ENCODE measurements at places on chromosomes 2 and 18.

GRCh38 chr2:8394131-8394530 lies 287.7 kb upstream of the ID2 start:
- no peak for DNase-seq

- DNase-seq: no peak
Measured at GRCh38 chr2:215946586-215946985, 66.8 kb downstream of the MREG start.

GRCh38 chr2:81872006-81872405 lies 1567.5 kb upstream of the LRRTM1 start:
- DNase-seq: no peak

- DNase-seq: no peak
Measured at GRCh38 chr2:101984656-101985055, 7.1 kb upstream of the IL1R2 start.

DNA sequence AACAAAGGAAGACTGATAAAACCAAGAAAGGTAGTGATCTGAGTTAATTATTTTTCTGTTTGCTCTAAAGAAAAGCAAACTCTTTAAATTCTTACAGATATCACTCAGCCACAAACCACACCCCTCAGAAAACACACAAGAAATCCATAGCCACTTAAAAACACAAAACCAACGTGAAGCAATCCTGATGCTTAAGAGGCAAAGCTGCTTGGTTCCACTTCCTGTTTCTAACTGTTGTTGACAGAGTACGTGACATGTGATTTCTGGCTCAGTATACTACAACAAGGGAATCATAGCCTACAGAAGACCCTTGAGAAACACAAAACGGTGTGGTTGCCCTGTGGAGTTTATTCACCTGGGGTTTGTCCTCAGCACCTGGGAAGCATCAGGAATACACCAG lies 240.9 kb upstream of the APCDD1 start:
- DNase-seq: peak; percentile 48

GRCh38 chr2:239697399-239698164 lies 296.8 kb upstream of the HDAC4 start:
- DNase-seq: no peak

DNA sequence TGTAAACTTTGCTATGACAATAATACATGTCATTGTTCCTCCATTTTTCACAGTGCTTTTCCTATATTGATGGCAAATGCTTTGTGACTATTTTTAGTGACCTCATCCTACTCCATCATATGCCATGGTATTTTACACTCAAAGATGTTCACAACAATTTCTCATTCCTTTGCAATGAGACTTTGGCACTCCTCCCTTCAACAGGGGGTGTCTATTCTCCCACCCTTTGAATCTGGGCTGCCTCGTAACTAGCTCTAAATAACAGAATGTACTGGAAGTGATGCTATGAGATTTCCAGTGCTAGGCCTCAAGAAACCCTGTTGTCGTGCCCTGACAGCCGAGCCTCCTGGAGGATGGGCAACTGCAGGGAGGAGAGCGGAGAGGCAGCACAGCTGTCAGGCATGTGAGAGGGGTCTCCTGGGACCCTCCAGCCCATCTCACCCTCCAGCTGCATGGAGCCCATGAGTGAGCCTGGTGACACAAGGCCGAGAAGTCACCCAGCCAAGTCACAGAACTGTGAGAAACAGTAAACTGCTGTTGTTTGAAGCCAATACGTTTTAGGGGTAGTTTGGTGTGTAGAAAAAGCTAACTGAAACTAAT lies 103.1 kb upstream of the APCDD1 start:
- DNase-seq: no peak

GRCh38 chr2:142254031-142254430 lies 123.2 kb upstream of the LRP1B start:
- peak; percentile 24 for DNase-seq

DNA sequence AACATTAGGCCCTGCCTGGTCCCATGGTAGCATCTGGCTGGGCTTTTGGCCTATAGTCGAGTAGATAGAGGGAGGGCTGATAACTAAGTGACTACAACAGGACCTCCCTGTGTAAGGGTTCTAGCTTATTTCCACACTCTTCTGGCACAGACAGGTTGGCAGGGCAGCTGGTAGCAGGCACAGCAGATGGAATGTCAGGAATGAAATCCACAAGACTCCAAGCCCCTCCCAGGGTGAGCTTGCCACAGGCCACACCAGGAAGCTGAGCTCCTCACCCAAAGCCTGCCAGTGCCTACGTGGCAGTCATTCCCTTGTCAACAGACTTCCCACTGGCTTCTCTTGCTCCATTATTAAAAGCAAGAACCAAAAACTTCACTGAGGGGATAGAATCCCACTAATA lies 20.7 kb upstream of the C1QL2 start:
- no peak for DNase-seq

GRCh38 chr2:29075894-29076705 lies 1.8 kb upstream of the PCARE start:
- no peak for DNase-seq

DNA sequence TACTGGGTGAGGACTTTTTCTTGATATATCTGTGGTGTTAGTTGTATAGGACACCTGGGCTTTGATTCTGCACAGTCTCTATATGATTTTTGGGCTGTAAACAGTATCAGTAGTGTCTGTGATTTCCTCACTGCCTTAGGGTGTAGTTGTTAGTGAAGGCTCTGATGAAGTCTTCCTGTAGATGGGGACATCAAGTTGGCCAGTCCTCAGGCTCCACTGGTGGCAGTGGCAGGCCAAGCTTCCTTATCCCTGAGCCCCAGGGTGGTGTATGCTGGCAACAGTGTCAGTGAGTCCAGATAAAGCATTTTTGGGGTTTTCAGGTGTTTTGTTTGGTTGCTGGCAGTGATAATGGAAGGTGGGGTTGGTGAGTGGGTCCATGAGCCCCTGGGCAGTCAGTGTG lies 961.4 kb downstream of the DSC3 start:
- DNase-seq: no peak

- no peak for DNase-seq
Measured at GRCh38 chr2:236513956-236514355, 55.7 kb upstream of the ACKR3 start.

GRCh38 chr2:232951891-232952290 lies 61.2 kb downstream of the NGEF start:
- DNase-seq: no peak

GRCh38 chr2:7726989-7727388 lies 809.8 kb downstream of the RNF144A start:
- DNase-seq: no peak

DNA sequence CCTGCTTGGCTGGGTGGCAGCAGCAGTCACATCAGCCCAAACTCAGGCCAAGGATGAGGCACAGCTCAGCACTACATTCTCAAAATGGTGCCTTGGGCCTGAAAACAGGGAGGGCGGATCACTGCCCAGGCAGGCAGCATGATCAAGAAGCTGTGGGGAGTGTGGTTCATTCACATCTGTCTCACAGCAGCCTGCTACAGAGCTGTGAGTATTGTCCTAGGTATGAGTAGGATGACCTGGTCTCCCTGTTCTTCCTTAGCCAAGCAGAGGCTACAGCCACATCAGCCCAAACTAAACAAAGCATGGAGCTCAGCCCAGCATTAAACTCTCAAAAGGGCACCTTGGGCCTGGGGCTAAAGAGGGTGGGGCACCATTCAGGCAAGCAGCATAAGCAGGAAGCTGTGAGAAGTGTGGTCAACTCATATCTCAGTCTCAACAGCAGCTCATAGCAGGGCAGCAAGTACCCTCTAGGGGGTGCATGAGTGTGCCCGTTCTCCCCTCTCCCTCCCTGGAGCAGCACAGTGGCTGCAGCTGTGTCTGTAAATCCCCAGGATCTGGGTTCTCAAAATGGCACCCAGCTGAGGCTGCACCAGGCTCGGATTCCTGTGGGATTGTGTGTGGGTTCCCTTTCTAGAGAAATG lies 139.6 kb downstream of the TRABD2A start:
- DNase-seq: peak; percentile 29

DNA sequence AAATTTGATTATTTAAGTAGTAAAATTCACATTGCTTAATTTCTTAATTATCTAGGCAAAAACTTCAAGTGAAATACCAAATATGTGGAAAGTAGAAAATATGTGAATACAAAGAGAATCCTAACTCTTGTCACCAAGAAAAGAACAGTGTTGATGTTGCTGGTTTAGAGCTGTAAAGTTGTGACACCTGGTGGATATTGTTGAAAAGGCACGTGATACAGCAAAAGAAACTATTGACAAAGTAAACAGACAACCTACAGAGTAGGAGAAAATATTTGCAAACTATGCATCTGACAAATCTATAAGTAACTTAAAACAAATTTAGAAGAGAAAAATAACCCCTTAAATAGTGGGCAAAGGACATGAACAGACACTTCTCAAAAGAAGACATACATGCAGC lies 25.6 kb upstream of the ZC3H15 start:
- peak; percentile 51 for DNase-seq

- DNase-seq: peak; percentile 38
Measured at GRCh38 chr2:23118894-23119293, 266.1 kb upstream of the KLHL29 start.

DNA sequence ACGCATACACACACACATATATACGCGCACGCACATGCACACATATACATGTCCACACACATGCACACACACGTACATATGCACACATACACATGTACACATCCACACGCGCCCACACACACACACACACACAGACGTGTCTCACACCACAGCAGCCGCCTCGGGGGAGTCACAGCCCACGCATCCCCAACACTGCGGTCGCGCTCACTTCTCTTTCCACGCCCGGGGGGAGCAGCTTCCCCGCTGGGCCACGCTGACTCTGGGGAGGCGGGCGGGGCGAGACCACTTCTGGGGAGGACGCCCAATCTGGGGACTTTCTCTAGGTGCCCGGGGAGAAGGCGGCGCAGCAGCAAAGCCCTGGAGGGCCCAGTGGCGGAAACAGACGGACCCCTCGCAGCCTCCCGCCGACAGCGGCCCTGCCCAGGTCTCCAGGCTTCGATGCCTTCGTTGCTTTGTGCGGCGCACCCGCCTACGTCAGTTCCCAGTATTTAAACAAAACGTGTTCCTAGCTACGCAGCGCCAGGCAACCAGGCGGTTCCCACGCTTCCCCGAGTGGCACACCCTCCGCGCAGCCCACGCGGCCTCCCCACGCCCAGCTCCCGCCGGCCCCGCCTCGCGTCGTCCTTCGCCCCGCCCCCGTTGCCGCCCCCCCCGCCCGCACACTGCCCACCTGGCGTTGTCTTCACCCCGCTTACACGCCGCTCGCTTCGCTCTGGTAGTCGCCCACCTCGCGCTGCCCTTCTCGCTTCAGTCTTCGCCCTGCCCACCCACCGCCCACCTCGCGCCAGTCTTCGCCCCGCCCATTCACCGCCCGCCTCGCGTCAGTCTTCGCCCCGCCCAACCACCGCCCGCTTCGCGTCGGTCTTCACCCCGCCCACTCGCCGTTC lies 810 bp upstream of the RBFA start:
- no peak for DNase-seq

DNA sequence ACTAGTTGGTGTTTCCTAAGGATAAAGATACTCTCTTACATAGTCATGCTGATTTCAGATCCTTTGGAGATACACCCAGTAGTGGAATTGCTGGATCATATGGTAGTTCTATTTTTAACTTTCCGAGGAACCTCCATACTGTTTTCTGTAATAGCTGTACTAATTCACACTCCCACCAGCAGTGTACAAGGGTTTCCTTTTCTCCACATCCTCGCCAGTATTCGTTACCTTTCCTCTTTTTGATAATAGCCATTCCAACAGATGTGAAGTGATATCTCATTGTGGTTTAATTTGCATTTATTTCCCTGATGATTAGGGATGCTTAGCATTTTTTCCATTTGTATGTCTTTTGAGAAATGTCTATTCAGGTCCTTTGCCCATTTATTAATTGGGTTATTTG lies 34.0 kb downstream of the ACTR2 start:
- no peak for DNase-seq

- no peak for DNase-seq
Measured at GRCh38 chr2:234447189-234447588, 49.7 kb downstream of the ARL4C start.

DNA sequence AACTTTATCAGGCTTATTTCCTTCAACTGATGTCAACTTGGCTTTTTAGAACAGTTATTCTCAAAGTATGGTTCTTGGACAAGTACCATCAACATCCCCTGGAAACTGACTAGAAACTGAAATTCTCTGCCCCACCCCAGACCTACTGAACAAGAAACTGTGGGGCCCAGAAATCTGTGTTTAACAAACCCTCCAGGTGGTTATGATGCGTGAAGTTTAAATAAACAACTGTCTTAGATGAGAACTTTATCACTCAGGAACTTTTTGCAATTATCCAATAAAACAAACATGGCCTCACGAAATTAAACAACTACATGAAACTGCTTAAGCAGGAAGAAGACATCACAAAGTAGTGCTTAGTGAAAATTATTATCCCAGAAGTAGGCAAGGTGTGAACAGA lies 4.4 kb downstream of the HIBCH start:
- no peak for DNase-seq

GRCh38 chr2:215921895-215922294 lies 91.5 kb downstream of the MREG start:
- peak; percentile 46 for DNase-seq

GRCh38 chr2:64405581-64406406 lies 48.2 kb upstream of the LGALSL start:
- no peak for DNase-seq

GRCh38 chr2:124382067-124382618 lies 357.1 kb downstream of the CNTNAP5 start:
- DNase-seq: no peak

- DNase-seq: peak; percentile 9
Measured at GRCh38 chr2:126482582-126483464, 173.1 kb upstream of the GYPC start.

- no peak for DNase-seq
Measured at GRCh38 chr2:109244750-109245382, 115.9 kb downstream of the SH3RF3 start.

DNA sequence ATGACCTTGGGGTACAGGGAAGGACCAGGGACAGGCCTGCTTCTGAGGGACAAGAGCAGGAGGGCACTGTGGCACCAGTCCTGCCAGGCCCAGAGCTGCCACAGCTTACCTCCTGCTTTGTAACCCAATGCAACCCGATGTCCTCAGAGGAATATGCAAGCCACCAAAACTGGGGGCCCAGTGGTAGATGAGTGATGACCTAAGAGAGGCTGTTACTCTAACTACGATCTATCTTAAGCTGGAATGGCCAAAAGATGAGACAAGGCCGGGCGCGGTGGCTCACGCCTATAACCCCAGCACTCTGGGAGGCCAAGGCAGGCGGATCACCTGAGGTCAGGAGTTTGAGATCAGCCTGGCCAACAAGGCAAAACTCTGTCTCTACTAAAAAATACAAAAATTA lies 12.8 kb downstream of the CYB5A start:
- no peak for DNase-seq

DNA sequence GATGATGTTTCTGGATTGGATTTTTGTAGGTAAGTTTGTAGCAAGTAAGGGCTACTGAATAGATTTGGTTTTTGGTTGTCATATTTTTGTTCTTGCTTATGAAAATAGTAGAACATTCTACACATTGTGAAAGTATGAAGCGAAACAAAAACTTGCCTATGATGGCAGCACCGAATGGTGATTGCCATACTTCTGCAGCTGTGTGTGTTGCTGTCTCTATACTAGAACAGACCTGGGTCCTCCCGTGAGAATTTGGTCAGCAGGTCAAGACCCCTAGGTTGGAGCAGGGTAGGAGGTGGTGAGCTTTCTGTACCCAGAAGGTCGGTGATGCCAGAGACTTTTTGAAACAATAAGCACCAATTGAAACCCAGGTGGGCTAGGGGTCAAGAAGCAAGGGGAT lies 322.6 kb downstream of the PRKCE start:
- DNase-seq: no peak
